ENCODE measurements at places on chromosomes 2 and 18. TPM values are rescaled to one million over a fixed set of nuclear protein-coding genes. Genes with fewer than 3 reads are reported as not detected.
A peak's percentile ranks its signal among the peaks of the same experiment; 100 is the strongest.

GRCh38 chr2:3037196-3038194 lies 340.1 kb downstream of the EIPR1 start:
- DNase-seq: no peak

DNA sequence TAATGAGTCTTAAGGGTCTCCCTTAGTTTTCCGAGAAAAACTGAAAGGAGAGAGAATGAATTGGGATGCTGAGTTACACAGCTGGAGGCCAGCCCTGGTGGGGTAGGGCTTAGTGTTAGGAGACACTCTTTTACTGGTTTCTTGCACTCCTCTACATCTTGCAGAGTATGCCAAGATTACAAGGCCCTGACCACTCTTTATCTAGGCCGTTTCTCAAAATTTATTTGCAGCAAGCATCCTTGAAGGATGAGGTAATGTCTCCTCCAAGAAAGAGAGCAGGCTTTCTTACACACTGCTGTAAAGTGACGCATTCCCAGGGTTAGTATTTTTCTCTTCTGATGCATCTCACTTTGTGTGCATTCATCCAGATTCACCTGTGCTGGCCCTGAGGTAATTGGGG lies 166.2 kb downstream of the TDRD15 start:
- DNase-seq: no peak

ME2 gene
- total RNA-seq: 28.8 TPM

DNA sequence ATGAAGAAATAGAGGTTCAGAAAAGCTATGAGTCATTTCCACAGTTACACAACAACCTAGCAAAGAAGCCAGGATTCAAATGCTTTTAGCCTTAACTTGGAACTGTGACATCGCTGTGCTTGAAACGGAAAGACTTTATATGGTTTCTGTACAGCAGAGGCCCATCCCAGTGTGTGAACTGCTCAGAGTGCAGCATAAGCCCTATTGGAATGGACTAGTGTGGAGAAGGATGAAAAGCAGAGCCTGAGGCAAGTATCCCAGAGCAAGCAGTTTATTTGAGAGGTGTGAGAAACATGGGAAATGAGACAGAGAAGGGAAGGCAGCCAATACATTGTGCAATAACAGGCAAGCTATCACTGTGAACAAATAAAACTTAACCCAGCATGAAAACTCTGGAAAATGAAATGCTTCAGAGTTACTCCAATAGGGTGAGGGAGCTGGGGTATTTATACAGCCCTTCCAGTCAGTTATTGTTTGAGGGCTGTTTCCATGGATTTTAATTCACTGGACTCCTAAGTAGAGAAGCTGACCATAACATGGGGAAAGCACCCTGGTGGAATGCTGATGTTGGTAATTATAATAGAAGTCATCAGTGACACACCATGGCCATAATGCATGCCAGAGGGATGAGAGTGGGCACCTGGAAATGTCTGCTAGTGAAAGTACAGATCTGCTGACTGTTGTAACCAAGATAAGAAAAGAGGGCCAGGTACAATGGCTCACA lies 254.0 kb upstream of the POU3F3 start:
- no peak for DNase-seq

- DNase-seq: peak; percentile 48
Measured at GRCh38 chr18:76822506-76823160, at the start of gene ZNF236. Gene ZNF236, plus strand, starts transcription at chr18:76822557. Its CDS starts 51 bp downstream, at chr18:76822608.

DNA sequence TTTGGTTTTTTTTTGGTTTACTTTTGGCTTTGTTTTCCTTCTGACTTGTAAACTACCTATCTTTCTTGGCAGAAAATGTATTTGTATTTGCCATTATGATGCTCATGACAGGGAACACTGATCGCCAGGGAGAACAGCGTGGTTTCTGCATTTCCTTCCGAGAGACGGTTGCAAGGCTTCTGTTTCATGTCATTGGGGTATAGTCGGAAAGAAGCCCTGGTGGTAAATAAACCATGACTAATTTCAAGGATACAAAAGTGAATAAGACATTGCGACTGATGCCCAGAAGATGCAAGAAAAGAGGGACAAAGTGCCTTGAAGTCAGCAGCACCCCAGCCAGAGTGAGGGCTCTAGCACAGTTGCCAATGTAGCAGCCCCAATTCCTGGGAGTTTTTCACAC lies 4.2 kb upstream of the CAPN14 start:
- no peak for DNase-seq

DNA sequence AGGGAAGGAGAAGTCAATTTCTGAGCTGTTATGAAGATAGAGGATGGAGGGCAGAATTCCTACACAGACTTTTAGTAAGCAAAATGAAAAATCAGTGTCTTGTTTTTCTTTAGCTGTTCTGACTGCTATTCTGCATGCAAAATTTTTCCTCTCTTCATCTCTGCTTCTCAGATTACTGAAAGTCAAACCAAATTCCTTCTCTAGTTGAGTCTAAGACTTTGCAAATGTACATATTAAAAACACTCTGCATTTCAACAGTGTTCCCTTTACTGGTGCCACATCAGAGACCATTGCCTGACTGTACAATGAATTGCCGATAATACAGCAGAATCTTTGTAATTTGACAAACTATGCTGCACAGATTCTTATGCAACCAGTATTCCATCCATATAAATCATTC lies 198.8 kb downstream of the EXOC6B start:
- no peak for DNase-seq

GRCh38 chr18:68965817-68966216 lies 167.9 kb downstream of the CCDC102B start:
- DNase-seq: no peak

- peak; percentile 4 for DNase-seq
Measured at GRCh38 chr2:11417946-11418585, 47.9 kb downstream of the E2F6 start.

TNS1 gene
- total RNA-seq: 39.0 TPM

FOXI3 gene
- total RNA-seq: not detected

- no peak for DNase-seq
Measured at GRCh38 chr2:148998831-148999200, 39.7 kb upstream of the LYPD6B start.

- DNase-seq: no peak
Measured at GRCh38 chr2:239594019-239594771, 193.4 kb upstream of the HDAC4 start.

GRCh38 chr18:75467851-75468250 lies 40.3 kb upstream of the SMIM21 start:
- DNase-seq: no peak

All from hematopoietic multipotent progenitor cell (in vitro differentiated cells).